Activated CD4-positive, alpha-beta T cell treated with anti-CD3 and anti-CD28 coated beads, Interleukin-2, amount 50 U/mL, for 48 hours (primary cell): ENCODE measurements at places on chromosomes 6 and 20.

DNA sequence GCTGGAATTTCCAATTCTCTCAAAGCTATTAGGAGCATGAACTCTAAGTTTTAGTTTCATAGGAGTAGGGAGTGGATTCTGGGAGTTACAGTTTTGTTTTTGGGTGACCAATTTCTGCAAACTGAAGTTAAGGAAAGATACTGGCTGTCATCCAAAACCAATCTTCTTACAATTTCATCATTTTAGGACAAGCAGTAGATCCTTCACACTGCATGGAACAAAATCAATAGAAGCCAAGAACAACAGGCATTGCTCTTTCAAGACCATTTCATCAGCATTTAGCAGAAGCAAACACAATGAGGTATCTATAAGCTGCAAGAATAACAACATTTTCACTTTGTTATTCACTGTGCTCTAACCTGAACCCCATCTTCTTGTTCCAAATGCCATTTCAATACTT lies 173.0 kb downstream of the GMDS start:
- DNase-seq = no peak

DNA sequence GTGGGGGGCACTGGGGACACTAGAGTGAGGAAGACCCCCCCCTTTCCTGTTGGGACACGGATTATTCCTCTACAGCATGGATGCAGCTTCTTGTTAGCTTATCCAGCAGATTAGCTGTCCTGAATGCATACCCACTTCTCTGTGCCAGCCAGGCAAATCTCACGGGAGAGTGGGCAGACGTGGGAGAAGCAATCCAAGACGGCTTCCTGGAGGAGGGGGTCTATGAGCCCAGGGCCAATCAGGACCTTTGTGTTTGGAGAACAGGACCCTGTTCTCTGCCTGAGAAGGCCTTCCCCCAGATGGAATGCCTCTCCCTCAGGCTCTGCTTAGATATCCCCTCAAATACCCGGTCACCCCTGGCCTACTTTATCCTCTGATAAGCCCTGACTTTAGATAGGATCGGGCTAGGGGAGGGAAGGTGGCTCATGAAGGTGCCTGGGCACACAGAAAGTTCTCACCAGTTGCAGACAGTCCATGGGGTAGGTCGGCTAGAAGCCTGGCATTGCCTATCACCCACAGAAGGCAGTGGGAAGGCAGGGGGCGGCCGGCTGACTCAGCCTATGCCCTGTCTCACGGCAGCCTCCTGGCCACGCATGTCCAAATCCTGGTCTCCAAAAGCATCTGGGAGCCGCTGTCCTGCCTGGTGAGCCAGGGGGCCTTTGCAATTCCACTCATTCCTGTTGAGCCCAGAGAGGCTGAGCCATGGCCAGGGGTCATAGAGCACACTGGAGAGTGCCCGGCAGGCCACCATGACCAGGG lies 34.7 kb downstream of the SUN5 start:
- no peak for DNase-seq

GRCh38 chr6:132604635-132605152 lies 15.2 kb upstream of the TAAR5 start:
- DNase-seq = no peak

DNA sequence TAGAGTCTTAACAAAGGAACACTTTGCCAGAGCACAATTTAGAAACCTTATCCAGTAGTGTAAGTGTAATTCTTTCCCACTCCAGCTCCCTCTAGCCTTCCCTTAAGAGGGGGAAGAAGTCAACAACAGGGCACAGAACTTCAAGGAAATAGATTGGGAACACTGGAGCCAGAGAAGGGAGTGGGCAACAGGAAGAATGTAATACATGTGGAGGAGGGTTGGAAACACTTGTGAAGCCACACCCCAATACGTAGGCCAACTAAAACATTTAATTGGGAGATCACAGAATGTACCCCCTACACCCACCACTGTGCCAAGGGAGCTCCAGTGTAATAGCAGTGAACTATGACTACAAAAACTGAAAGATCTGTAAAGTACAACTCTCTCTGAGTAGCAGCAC lies 735.7 kb upstream of the HS3ST5 start:
- DNase-seq = no peak
